GDM1 (cell line): ENCODE measurements at places on chromosomes 16 and 17.

- no peak for DNase-seq
These were observed 10.2 kb upstream of the ZNF469 start for GRCh38 chr16:88372522-88372921.

DNA sequence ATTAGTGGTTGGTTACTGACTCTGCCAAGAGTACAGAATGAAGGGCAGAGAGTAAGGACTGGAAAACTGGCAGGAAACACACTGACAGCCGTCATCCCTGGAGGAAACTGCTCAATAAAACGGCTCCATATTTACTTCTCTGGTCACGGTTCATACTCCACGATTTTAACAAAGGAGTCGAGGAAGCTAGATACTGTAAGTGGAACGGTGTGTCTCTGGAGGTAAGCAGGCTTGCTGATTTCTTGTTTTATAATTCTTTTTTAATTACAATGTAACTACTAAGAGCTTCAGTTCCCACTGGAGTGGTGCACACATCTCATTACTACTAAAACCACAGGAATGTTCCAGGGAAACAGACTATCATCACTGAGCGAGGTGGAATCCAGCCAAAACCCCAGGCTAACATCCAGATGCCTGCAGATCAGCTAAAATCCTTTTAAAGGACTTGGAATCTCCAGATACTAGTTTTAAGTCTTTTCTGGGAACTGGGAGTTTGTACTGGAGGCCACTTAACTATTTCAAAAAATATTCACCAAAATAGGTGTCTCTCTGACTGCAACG is 17.8 kb downstream of the SERPINF1 start:
- DNase-seq, result no peak

DNA sequence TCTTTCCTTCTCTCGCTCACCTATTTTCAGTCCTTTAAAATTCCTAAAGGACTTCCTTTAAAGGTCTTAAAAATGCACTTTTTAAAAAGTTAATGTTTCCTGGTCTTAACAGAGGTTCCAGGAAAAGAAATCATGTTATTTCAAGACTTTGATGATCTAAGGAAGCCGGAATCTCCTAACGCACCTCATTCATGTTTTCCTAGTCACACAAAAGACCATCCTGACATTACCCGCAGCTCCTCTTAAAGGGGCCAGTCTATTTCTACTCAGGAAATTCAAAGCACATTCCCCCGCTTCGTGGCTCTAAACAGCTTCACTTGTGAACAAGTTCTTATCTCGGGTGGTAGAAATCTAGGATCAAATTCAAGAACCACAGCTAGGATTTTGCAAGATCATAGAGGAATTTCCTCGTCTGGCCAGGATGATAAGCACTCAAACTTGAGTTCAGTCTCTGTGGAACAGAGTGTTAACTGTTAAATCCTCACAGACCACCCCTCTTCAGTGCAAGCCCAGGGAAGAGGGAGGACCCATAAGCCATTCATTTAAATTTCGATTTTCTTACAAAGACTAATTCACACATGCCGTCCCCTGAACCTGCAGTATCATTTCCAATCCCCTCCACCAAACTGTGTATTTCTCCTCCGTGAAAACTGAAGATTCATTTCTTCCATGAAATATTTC is 137.1 kb upstream of the AXIN2 start:
- DNase-seq, result no peak

GRCh38 chr17:67375716-67376115 is 1.4 kb upstream of the PITPNC1 start:
- no peak for DNase-seq

GRCh38 chr16:79767421-79768275 is 167.1 kb upstream of the MAF start:
- no peak for DNase-seq

- no peak for DNase-seq
These were observed 627.2 kb downstream of the TOX3 start for GRCh38 chr16:51919736-51920135.

DNA sequence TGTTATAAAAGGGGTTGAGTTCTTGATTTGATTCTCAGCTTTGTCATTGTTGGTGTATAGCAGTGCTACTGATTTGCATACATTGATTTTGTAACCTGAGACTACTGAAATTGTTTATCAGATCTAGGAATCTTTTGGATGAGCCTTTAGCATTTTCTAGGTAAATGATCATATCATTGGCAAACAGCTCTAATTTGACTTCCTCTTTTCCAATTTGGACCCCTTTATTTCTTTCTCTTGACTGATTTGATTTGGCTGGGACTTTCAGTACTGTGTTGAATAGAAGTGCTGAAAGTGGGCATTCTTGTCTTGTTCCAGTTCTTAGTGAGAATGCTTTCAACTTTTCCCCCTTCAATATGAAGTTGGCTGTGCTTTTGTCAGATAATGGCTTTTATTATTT is 45.4 kb downstream of the ITGAM start:
- no peak for DNase-seq

DNA sequence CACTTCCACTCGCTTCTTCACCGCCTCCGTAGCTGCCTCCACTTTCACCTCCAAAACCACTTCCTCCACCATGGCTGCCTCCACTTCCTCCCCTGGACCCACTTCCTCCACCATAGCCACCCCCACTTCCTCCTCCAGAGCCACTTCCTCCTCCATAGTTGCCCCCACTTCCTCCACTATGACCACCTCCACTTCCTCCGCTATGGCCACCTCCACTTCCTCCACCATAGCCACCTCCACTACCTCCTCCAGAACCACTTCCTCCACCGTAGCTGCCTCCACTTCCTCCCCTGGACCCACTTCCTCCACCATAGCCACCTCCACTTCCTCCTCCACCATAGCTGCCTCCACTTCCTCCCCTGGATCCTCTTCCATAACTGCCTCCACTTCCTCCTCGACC is 4.5 kb downstream of the KRT9 start:
- DNase-seq, result no peak

DNA sequence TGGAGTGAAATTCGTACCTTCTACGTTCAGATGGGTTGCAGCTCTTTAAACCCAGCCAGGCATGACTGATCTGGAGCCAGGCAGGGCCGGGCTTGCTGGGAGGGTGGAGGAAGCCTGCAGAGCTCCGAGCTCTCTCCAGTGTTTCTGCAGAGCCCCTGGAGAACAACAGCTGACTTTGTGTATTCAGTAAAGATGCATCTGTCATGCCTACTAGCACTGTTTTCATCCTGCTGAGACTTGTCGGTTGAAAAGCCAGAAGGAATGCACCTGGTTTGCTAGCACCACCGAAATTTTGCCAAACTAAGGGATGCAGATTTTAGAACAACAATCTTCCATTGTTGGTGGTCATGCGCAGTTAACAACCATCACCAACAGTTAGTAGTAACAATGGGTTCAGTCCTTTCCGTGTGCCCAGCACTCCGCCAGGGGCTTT is 22.4 kb upstream of the SCNN1B start:
- DNase-seq, result no peak

DNA sequence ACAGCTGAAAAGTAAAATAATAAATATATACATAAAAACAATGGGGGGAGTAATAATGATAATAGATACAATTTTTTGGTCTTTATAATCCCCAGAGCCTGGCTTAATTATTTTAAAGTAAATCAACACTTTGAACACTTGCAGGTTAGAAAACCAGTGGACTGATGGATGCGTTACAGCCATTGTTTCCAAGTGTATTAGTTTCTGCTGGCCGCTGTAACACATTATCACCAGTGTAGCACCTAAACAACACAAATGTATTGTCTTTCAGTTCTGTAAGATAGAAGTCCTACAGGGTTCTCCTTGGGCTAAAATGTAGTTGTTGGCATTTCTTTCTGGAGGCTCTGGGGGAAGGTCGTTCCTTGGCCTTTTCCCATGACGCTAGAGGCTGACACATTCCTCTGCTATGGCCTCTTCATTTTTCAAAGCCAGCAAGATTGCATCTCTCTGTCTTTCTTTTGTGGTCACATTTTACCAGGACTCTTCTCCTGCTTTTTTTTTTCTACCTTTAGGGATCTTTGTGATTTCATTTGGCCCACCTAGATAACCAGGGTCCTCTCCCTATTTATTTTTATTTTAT is 116.8 kb downstream of the WWOX start:
- no peak for DNase-seq

- no peak for DNase-seq
These were observed 82.1 kb upstream of the GNAO1 start for GRCh38 chr16:56109205-56109604.

DNA sequence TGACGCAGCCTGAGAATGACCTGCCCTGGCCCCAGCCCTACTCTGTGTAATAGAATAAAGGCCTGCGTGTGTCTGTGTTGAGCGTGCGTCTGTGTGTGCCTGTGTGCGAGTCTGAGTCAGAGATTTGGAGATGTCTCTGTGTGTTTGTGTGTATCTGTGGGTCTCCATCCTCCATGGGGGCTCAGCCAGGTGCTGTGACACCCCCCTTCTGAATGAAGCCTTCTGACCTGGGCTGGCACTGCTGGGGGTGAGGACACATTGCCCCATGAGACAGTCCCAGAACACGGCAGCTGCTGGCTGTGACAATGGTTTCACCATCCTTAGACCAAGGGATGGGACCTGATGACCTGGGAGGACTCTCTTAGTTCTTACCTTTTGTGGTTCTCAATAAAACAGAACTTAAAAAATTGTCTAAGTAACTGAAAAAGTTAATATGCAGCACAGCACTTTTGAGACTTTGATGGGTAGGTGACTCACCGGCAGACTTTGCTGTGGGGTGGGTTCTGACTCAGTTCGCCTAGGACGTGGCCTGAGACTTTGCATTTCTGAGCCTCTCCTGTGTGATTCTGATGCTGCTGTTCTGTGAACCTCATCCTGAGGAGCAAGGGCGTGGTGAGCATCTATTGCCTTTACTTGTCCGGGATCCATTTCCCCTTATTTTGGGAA is 5.7 kb downstream of the LAT start:
- no peak for DNase-seq

GRCh38 chr17:63181856-63182255 is 215.8 kb downstream of the TANC2 start:
- DNase-seq, result no peak

GRCh38 chr16:70746040-70746707 is 54.8 kb downstream of the VAC14 start:
- DNase-seq, result no peak

GRCh38 chr17:32627239-32627996 is 140.6 kb downstream of the CDK5R1 start:
- no peak for DNase-seq

GRCh38 chr17:44807817-44808155 is 22.3 kb downstream of the GJC1 start:
- no peak for DNase-seq

DNA sequence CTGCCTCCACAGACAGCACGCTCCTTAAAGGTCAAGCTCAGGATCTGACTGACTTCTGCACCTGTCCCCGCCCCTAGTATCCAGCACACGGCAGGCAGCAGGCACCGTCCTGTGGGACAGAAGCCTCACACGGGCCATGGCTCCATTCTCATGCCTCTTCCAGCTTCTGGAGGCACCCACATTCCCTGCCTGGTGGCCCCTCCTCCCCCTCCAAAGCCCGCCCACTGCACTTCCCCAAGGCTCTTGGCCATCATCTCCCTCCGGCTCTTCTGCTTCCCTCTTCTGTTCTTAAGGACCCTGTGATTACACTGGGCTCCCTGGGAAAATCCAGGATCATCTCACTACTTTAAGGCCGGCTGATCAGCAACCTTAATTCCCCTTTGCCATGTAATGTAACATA is 3.5 kb downstream of the CANT1 start:
- no peak for DNase-seq

- no peak for DNase-seq
These were observed 2.9 kb downstream of the ORAI3 start for GRCh38 chr16:30951750-30952149.
